Stimulated activated CD4-positive, alpha-beta T cell treated with anti-CD3 and anti-CD28 coated beads, Interleukin-1b, Interleukin-23, amount 100 ng/mL, for 24 hours (primary cell): ENCODE measurements at places on chromosomes 3 and 15.

DNA sequence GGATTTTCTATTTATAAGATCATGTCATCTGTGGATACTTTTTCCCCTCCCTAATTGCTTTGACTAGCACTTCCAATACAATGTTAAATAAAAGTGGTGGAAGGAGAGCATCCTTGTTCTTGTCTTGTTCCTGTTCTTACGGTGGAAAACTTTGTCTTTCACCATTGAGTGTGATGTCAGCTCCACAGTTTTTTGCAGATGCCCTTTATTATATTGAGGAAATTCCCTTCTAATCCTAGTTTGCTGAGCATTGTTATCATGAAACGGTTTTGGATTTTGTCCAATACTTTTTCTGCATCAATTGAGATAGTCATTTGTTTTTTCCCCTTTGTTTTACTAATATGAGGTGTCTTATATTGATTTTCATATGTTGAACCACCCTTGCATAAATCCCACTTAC is 19.9 kb upstream of the IL20RB start:
- no peak for DNase-seq

DNA sequence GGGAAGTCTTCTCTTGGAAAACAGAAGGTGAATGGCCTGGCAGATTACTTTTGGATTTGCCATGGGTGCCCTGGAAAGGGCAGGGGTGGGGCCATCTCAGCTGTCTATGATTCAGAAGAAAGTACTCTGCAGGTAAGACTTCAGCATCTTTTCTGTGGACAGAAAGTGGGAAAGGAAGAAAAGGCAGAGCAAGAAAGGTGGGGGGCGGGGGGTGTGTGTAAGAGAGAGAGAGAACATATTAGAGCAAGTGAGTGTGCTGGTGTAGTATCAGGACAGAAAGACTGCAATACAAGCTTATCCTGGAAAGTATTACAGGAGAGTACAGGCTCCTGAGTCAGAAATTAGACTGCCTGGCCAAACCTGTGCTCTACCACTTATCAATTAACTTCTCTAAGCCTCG is 5.5 kb downstream of the TAGLN3 start:
- DNase-seq = no peak

DNA sequence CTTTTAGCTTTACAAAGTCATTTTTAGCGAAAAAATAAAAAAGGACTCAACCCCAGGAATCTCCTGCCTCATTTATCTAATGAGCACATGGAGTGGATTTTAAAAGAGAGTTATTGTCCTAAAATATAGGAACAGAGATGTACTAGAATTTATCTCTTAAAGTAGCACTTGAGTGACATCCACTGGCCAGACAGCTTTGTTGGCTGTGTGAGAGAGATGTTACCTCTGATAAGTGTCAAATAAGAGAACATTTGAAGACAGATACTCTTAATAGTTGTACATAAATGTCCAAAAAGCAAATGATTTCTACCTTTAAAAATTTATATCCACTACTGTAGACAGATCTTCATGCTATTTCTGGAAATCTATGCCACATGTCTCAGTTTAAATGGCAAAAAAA is 12.3 kb upstream of the MFSD1 start:
- no peak for DNase-seq

DNA sequence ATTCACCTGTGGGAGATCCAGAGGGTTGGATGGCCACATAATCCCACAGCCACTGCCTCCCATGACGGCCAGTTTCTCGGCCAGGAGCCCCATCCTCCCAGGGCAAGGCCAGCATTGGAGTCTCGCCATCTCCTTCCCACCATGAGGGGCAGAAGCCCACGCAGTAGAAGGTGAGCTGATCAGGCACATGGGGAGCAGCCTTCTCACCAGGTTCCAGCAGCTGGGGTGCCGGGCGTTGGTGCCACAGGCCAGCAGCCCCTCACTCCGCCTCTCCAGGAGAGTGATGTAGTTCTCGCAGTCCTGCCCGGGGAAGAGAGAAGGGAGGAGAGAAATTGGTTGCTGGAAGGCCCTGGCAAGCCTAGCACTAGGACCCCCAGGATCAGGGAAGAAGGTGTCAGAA is 16.1 kb downstream of the SEMA7A start:
- DNase-seq = no peak

DNA sequence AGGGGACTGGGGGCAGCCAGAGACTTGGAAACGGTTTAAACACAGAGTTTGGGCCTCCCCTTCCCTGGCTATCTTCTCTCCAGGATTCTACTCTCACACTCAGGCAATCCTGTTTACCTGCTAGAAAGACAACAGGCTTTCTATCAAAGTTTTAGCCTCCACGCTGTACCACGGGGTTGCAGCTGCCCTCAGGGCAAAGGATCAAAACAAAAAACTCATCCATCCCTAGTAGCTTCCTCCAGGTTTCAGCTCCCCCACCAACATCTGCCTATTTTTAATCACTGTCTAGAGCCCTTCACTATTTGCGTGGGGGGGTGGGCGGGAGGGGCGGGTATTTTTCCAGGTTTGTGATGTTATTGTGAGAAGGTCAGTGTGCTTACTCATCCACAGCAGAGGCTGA is 286.8 kb upstream of the TRIM42 start:
- DNase-seq = no peak

DNA sequence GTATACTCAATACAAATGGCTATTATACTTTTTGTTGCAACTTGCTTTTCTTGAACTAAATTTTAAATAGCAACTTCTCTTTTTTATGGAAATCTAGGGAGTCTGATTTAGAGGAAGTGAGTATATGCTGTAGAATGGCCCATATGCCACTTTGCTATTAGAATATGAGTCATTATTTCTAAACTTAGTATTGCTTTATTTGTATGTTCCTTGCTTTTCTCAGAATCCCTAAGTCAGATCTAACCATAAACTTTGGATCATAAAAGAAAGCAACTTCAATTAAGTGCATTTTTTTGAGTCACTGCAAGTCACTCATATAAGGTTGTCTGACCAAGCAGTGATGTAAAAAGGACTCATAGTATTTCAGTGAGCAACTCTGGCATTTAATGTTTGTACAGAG is 17.5 kb upstream of the SPTSSB start:
- no peak for DNase-seq

- no peak for DNase-seq
These were observed 309.8 kb upstream of the GRM7 start for GRCh38 chr3:6551165-6551564.

DNA sequence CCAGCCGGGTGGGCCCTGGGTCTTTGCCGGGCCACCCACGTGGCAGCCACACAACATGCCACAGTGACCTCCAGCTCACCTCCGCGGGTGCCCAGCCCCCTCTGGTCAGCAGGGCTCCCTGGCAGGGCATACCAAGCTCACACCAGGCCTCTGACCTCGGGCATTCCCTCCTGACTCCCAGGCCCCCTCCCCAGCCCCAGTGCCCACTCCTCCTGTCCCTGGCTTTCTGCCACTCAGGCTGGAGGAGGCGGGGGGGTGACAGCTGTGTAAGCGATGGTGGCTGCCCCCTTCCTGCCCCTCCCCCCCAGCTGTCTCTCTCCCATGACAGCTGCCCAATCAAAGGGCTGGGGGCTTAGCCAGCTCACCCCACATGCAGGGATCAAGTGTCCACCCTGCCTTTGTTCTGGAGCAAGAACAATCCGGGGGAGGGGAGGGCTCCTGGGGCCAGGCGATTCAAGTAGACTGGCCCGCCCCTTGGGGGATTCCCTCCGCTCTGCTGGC is 3.3 kb downstream of the PCBP4 start:
- DNase-seq = no peak

- no peak for DNase-seq
These were observed 221.7 kb upstream of the TMC3 start for GRCh38 chr15:81595752-81596151.

- DNase-seq = peak; percentile 10
These were observed 1.5 kb downstream of the C2CD4A start for GRCh38 chr15:62068071-62068809.

- no peak for DNase-seq
These were observed 56.3 kb downstream of the TNFAIP8L3 start for GRCh38 chr15:51038162-51038973.

- no peak for DNase-seq
These were observed 204.7 kb downstream of the TBL1XR1 start for GRCh38 chr3:176992565-176992964.

GRCh38 chr3:101642441-101642840 is 34.5 kb downstream of the ZBTB11 start:
- DNase-seq = no peak

GRCh38 chr3:115022199-115022598 is 124.9 kb downstream of the ZBTB20 start:
- no peak for DNase-seq

DNA sequence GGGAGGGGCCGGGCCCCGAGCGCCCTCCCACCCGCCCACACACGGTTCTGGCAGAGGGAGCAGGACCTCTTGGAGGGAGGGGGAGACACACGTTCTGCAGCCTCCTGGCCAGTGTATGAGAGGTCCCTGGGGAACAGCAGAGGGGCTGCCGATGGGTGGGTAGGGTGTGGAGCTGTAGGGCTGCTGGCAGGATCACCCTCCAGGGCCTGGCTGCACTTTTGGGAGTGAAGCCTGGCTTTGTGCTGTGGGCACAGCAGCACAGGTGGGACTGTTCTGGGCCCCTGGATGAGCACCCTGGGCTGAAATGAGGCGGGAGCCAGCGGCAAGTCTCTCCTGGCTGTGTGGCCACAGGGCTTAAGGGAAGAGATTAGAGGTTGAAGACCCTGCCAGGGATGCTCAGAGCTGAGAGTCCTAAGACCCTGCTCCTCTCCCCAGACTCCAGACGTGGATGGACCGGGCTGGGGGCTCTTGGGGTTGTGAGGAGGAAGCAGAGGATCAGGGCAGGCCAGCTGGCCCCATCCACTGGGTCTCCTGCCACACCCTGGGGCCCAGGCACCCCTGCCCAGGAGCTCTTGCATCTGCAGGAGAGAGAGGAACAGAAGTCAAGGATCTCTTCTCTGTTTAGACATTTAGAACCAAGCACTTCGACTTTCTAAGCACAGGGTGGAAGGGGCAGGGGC is 45.2 kb downstream of the RGMA start:
- DNase-seq = no peak

DNA sequence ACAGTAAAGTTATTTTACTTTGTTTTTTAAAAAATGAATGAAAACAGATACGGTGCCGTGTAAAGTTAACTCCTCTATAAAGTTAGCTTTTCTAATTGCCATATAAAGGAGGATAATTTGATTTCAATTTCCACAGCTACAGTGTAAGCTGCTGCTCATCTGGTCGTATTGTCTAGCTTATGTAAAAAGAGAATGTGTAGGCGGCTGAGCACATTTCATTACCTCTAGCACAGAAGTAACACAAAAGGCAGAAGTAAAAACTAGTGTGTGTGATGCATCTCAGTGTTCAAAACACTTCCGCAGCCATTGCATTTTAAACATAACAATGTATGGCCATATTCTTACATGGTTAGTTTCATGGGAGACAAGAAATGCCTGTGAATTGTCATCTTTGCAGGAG is 105.0 kb upstream of the P2RY1 start:
- no peak for DNase-seq

- no peak for DNase-seq
These were observed 457.1 kb upstream of the ADAMTS9 start for GRCh38 chr3:65144791-65145351.

DNA sequence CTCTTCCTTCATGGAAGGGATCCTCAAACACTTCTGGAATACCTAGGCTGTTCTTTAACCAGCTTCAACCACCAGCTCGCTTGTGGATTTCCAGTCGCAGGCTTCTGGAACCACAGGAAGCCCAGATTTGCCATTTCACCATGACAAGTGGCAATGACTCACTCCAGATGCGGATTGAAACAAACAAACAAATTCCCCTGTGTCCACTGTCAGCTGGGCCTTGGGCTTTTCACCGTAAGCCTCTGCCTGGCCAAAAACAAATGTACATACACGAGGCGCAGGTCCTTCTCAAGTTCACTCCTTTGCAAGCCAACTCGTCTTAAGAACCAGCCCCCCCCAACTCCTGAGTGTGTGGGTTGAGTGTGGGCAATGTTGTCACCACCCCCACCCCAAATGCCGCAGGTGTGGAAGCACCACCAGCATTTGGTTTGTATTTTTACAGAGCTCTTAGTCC is 8.8 kb downstream of the BCL6 start:
- no peak for DNase-seq

DNA sequence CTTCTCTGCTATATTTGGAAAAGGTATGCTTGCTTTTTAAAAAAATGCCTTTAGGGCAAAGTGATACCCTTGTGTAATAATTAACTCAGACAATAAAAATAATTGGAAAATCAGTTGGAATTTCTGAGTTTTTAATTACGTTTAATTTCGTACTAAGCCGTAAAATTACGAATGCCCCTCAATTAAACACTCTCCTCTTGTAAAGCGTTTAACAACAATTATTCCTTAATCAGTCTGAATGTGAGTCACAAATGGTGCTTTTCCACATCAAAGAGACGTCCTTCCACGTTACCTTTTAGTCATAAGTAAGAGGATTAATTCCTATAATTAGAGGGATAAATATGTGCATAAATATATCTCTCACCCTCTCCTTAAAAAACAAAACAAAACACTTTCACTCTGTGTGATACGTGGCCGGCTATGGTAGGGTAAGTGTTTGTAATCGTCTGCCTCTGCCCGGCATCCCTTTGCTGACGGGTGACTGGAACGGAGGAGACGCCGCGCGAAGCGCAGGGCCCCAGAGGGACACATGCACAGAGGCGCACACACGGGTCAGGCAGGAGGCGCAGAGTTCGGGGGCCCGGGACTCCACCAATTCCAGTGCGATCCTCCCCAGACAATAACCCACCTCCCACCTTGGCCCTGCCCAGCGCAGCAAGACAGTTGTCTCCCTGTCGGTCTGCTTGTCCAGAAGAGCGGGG is 9.7 kb upstream of the MEIS2 start:
- DNase-seq = no peak

DNA sequence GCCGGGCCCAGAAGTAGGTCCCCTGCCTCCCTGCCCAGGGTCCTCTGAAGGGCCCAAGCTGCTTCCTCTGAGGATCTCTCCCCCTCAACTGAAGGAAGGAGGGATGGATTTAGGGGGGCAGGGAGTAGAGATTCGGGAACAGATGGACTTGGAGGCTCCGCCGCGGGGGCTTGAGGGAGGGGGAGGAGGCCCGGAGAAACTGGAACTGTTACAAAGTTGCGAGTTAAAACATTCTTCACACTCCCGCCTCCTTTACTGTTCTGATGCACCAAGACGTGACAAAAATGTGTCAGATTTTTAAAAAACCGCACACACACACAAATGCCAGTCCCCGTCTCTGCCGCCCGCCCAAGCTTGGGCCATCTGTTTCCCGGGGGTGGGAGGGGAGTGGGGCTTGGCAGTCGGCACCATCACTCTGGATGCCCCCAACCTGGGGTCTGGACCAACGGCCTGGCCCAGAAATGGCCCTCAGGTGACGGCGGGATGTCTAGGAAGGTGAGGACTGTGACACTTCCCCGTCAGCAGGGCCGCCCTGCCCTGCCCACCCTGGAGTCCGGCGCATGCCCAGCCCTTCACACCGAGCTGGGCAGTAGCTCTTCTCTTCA is 25.0 kb upstream of the LINGO1 start:
- DNase-seq = no peak

DNA sequence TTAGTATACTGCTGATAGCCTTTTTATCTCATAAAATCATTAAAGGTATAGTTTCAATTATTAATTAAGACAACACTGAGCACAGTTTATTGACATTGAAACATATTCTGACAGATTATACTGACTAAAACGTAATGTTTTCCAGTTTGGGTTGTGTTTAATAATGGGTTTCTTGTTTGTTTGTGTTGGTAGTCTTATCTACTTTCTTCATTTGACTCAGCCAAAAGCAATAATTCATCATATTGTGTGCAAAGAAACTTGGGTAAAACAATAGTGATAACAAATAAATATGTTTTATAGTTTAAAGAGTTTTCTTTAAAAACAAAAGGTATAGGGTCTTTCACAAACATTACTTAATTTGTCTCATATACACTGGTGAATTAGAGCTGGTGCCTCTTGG is 629.2 kb upstream of the AGTR1 start:
- no peak for DNase-seq

GRCh38 chr3:16150285-16150684 is 24.2 kb upstream of the GALNT15 start:
- no peak for DNase-seq
